ENCODE measurements at places on chromosomes 5 and 9.

DNA sequence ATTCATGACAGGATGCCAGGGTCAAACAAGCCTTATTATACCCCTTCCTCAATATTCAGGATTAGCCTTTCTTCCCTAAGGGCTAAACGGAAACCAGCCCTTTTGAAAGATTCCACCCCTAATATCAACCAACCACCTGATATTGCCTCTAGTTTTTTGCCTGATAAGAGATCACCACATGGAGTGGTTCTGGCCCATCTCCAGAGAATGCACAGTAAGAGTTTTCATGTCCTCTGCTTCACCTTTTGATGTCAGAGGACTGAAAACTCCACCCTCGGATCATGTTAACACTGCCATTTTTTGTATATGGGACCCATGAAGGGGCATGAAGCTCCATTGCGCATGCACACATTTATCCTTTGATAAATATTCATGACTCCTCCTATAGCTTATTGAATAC is 5.8 kb upstream of the LNPEP start:
- no peak for DNase-seq

DNA sequence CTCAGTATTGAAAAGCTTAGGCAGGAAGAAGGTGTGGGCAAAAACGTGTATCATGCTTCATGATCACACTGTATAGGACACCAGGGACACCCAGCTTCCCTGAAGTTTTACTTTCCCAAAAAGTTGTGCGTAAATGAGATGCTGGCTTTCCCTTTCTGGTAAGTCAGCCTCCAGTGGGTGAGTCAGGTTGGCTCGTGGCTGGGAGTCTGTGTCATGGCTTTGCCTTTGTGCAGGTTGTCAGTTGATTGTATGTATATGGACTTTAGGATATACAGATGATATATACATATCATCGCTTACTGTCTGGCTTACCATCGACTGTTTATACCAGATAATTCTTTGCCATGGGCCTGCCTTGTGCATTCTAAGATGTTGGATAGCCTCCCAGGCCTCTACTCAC is 34.2 kb downstream of the ADRB2 start:
- no peak for DNase-seq

DNA sequence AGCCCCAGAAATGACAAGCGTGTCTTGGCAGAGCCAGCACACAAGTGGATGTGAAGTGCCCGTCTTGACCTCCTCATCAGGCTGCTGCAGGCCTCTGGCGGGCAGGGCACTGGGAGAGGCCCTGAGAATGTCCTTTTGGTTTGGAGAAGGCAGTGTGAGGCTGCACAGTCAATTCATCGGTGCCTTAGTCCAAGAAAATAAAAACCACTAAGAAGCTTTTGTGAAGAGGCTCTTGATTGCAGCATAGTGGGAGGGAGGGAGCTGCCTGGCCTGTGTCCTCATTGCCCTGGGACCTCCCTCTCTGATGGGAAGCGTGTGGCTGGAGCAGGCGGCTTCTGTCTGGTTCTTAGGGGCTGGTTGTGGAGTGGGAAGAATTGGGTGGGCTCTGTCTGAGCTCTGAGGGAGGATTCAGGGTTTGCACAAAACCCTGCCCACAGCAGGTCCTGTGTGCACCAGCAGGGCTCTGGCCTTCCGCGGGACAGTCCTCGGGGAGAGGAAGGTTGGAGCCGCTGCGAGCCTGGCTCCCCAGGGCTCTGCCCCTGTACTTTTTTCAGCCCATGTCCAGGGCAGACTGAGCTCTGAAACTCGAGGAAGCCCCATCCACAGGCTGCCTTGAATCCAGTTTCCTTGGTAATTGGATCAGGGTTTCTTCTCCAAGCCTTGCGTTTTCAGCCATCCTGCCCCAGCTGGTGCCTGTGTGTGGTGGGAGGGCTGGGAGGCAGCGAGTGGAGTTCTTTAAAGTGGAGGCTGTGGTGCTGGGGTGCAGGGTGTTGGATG is 1.1 kb downstream of the HRCT1 start:
- no peak for DNase-seq

GRCh38 chr9:8604201-8604600 is 804.6 kb upstream of the DMAC1 start:
- no peak for DNase-seq

DNA sequence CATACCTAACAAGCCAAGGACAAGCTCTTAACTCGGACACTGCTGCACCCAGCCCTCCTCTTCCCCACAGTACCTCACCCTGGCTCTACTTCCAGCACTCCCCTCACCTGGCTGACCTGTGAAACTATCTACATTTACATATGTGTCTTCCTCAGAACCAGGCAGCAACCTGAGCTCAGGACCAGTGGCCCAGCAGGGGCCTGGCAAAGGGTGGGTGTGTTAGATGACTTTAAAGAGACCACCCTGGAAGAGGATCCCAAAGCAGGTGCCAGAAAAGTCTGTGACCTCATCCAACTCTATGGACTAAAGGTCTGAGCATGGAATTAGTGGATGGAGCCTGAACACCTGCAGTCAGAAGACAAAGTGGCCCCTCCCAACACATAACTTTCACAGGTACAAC is 400.9 kb downstream of the SPOCK1 start:
- DNase-seq = no peak

DNA sequence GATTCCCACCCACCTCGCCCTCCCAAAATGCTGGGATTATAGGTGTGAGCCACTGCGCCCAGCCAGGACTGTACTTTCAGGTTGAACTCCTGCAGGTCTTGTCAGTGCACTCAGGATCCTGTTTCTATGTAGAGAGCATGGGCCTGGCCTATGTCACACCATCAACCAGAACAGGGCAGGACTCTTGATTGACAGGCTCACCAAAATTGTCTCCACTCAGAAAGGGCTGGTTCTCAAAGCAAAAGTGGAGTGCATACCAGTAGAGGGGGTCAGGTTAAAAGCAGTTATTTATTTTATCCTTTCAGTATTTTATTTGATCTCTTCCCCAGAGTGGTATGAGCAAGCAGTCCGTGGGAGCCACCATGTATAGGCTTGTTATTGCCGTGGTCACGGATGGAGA is 27.4 kb upstream of the POU4F3 start:
- DNase-seq = no peak

GRCh38 chr5:151257731-151258181 is 4.8 kb downstream of the GM2A start:
- DNase-seq = no peak

GRCh38 chr5:125492977-125493376 is 746.5 kb upstream of the ZNF608 start:
- DNase-seq = no peak

DNA sequence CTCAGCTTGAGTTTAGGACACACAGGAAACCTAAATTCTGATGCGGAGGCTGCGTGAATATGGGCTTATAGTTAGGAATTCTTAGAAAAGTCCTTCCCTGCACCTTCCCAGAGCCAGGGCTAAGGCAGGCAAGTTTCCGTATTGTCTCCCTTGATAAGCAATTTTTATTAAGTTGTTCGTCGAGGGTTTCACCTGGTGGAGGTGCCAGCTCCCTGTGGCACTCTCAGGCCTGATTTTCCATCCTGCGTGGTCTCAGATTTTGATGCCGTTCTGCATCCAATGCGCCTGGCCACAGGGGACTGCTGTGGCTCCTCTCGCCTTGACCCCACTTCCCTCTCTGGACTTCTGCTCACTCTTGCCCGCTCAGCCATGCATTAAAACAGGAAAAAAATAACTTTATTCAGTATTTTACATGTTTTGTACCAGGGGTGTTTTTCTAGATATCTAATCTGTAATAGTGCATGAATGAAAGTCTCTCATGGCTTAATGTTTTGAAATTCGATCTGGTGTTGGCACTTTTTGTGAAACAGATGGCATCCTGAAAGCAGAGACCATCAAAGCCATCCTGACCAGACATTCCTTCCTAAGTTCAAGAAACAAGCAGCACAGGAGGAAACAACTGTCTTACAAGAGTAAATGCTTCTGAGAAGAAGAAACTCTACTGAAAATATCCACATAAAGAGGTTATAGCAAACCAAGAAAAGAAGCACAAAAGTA is 50.7 kb downstream of the TRIP13 start:
- DNase-seq = no peak

DNA sequence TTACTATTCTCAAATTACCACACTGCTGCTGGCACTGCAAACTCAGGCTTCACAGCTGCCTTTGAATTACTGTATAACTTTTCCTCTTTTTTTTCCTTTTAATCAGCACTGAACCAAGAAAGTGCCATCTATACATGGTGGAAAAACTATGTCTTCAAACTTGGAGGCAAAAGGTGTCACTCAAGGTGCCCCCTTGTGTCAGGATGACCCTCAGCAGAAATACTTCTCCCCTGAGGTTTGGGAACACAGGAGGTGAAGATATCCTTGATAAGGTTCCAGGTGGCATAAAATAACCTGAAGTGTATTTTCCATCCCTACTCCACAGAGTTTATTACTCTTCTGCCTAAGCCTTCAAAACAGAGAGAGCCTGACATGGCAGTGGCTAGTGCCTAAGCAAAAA is 14.5 kb downstream of the FRMD3 start:
- no peak for DNase-seq

DNA sequence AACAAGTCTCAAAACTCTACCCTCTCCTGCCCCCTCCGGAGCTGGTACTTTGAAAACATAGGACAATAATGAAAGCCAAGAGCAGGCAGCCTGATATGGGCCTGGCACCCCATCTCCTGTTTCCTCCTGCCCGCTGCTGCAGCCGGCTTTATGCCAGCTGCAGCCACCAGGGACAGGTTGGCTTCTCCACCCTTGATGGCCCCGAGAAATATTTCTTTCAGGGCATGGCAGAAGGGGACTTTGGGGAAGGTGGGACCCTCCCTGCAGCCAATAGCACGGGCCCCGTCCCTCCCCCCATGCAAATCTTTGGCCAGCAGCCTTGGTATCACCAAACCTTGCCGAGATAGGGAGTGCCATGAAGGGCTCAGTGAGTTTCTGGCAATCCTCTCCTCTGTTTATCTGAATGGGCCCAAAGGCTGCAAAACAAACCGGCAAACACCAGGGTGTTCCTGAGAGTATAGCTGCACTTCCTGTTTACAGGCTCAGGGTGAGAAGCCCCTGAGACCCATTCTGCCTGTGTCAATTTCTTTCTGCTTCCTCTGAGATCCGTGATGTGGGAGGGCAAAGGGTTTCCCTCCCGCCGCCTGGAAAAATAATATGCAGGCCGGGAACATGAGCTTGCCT is 73.4 kb upstream of the BOD1 start:
- no peak for DNase-seq

- no peak for DNase-seq
Observed at GRCh38 chr9:69131682-69132081, 42.4 kb upstream of the TJP2 start.

DNA sequence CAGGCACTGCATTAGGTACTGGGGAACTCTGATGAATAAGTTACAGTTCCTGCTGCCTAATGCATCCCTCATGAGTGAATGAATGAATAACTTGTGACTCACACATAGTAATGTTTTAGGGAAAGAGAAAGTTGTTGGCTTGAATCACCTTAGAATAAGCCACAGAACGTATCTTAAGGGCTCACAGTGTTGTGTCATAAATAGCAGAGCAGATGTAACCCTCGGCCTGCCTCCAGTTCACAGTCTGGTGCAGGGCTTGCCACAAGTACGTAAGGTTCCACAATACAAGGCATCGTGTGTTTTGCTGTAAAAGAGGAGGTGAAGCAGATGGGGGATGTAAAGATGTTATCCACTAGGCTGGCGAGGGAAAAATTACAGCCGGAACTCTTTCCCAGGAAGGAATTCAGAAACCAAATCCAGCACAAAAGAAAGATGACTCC is 218.7 kb downstream of the TRPM3 start:
- DNase-seq = no peak

GRCh38 chr5:685262-686171 is 7.6 kb downstream of the TPPP start:
- no peak for DNase-seq

- DNase-seq = no peak
Observed at GRCh38 chr5:39670391-39670790, 245.6 kb upstream of the DAB2 start.

DNA sequence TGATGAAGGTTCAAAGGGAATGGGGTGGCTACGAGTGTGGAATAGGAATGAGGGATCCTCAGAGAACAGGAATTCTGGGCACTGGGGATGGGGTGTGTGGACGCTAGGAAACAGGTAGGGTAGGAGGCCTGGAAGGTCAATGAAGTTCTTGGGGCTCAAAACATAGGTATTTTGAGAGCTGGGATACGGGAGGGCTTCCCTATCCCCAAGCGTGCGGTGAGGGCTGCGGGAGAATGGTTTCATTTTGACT is 718 bp downstream of the QSOX2 start:
- no peak for DNase-seq

- DNase-seq = no peak
Observed at GRCh38 chr5:134741052-134741451, 2.7 kb downstream of the CAMLG start.

DNA sequence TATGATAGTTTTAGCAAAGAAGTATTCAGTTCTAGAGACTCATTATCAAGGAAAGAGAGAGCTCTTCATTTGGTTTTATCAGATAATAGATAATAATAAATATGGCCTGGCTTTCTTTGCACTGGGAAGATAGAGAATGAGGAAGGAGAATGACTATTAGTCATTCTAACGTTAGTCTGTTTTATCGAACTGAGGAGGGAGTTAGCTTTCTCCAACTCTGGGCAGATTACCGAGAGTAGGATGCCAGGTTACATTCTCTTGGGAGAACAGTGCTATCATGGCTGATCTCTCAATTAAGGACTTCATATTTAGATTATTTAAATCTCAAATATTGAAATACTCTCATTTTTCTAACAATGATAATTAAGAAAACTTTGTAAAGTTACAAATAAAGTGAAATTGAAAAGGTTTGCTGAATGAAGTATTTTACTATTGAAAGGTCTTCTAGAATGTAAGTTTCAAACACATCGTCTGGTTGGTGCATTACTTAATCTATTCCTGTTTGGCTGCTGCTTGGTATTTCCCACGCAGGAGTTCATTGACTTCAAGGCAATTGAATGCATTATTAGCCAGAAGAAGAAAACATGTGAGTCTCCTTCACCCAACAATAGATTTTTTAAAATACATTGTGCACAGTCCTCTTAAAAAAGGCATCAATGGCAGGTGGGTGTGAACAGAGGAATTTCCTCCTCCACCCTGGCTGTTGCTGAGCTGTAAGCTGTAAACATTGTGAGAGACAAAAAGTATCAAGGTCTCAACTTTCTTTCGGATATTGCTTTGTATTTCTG is 140.8 kb downstream of the C9orf152 start:
- no peak for DNase-seq

DNA sequence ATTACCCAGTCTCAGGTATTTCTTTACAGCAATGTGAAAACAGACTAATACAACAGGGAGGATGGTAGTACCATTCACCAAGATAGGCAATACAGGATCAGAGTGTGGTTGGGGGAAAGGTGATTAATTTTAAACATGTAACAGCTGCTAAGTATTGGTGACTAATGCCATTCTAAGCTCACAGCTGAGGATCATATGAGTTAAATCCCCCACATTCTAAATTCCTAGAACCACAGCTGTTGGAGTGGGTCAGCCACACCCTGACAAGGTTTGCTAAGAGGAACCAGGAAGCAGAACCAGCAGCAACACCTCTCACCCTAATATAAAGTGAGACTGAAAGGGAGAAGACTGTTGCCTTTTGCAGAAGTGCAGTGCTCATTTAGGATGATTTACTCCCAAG is 24.8 kb downstream of the HSPB3 start:
- no peak for DNase-seq

Data from NCI-H774 (cell line).